ENCODE measurements at places on chromosomes 4 and X.
A peak's percentile ranks its signal among the peaks of the same experiment; 100 is the strongest.

DNA sequence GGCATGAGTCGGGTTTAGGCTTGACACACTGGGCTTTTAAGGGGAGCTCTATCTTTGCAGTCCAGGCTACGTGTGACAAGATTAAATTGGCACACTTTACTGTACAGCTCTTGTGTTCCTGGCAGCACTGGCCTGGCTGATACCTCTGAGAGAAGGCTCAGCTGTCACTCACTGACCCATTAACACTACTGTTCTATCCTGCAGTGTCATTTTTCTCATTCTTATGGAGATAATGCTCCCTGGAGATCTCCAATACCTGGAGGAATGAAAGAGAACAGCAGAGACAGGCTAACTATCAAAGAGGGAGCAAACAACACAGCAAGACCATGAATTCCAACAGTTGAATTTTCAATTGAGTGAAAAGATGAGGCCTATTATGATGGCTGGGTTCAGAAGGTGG lies 1.7 kb upstream of the PDHA2 start:
- no peak for DNase-seq

DNA sequence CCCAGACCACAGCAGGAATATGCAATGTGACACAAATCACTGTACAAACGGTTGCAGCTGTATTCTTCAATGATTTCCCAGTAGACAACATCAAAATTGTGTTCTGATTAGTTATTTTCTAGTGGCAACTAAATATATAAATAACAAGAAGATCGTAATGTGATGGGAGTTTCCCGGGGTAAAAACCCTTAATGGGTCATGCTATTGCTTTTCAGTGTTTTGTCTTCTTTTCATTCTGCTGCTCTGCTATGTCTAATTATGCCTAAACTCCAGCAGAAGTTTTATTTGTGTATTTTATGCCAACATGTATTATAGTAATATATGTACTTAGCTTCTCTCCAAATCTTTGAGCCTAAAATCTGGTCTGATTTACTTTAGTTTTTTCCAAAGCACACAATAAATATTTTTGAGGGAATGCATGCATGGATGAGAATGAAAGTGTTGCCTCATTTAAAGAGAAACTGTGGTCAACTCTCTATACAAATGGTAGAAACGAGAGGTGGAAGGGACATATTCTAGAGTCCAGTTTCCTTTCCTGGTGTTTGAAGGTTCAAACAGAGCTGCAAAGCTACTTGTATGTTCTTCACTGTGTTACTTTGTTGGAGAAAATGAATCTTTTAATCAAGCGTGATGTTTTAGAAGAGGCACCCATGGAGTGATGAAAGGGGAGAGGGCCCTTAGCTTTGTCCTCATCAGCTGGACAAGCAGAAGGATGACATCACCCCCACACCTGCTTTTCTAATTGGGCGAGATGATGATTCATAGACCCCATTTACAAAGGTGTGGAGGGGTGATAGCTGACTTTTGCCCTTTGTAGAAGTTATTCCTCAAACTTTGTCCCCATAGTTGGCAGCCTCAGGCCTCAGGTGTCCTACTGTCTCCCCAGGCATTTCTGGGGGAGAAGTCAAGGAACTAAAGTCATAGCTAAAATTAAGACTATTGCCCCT lies 129.7 kb downstream of the FRAS1 start:
- DNase-seq = no peak

GRCh38 chrX:34218063-34218462 lies 85.9 kb upstream of the FAM47A start:
- DNase-seq = peak; percentile 11

GRCh38 chrX:101407167-101407747 lies 468 bp downstream of the GLA start:
- peak; percentile 71 for DNase-seq

DNA sequence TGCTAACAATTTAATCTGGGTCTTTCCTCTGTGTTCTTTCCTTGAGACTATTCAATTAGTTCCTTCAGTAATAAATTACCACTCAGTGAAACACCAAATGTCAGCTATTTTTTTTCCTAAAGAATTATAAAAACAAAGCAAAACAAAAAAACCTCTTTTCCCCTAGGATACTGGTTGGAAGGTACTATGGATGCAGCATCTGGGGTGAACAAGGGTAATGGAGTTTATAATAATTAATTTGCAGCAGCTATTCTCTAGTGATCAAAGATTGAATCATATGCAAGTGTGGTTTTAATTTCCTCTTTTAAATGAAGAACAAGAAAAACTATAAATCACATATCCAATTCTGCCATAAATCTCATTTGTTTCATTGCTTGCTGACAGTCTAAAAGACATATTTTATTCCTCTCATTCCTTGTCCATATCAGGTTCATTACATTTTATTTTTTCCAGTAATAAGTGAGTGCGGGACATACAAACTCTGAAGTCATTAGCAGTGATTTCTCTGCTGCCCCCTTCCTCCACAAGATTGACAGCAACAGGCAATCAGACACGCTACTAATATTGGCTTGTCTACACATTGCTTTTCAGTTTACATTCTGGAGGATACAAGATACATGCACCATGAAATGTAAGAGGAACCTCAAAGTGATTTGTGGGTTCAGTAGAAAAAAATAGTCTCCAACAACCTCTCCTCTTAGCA lies 1093.4 kb upstream of the SLIT2 start:
- no peak for DNase-seq

- DNase-seq = no peak
Observed at GRCh38 chrX:135425026-135425965, 3.6 kb downstream of the SMIM10L2A start.

DNA sequence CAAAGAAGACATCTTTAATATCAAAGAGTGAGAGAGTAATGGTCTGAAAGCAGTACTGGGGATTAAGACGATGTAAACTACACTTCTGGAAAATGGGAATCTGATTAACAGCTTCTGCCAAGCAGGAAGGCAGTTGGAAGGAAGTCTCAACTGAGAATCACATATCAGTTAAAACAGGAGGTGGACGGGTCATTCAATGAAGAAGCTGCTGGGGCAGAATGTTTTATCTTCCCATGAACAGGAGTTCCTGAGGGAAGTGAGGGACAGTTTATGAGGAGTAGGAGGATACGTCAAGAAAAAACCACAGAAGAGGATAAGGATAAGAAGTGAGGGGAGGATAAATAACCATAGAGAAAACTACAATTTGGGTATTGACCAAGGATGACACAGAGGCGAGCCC lies 38.7 kb upstream of the MAGEA10 start:
- no peak for DNase-seq

DNA sequence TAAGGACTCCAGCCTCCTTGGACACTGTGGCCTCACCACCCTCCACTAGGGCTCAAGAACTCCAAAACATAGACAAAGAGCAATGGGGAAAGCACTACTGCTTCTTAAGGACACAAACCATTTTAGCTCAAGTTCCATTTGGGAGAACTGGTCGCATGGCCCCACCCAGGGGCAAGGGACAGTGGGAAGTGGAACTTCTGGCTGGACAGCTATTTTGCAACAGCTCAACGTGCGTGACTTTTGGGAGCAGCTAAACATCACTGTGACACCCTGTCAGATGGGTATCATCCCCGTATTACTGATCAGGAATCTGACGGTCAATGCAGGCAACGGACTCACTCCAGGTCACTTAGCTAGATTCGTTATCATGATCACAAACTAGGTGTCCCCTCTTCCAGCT lies 9.0 kb upstream of the GLOD5 start:
- DNase-seq = no peak

DNA sequence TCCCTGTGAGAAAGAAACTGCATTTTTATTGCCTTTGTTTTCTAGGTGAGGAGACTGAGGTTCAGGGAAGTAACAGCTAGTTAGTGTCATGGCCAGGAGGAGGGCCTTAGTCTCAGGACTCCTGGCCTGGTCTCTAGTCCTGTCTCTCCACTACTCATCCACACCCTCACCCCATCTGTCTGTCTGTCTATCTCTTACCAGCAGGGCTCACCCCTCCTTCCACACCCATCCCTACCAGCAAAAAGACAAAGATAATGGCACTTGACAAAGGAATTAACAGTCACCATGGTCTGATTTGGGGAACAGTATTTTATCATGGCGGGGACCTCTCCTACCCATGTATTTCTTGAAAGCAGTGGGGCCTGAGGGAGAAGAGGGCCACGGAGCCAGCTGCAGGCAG lies 125.8 kb downstream of the REPS2 start:
- no peak for DNase-seq

DNA sequence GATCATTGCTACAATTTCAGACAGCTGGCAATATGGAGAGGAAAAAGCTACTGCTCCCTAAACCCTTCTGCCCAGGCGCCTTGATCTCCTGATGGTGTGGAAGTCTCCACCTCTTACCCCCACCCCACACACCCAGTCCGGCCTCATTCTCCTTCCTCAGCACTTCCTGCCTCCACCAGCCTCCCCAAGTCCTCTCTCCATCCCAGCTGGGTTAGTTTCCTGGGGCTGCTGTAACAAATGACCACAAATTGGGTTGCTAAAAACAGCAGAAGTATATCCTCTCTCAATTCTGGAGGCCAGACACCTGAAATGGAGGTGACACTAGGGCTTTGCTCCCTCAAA lies 1.1 kb upstream of the CCNQ start:
- DNase-seq = peak; percentile 37

GRCh38 chr4:19729886-19730651 lies 521.6 kb upstream of the SLIT2 start:
- peak; percentile 75 for DNase-seq

- no peak for DNase-seq
Observed at GRCh38 chr4:135777361-135777760, 1575.8 kb upstream of the PABPC4L start.

DNA sequence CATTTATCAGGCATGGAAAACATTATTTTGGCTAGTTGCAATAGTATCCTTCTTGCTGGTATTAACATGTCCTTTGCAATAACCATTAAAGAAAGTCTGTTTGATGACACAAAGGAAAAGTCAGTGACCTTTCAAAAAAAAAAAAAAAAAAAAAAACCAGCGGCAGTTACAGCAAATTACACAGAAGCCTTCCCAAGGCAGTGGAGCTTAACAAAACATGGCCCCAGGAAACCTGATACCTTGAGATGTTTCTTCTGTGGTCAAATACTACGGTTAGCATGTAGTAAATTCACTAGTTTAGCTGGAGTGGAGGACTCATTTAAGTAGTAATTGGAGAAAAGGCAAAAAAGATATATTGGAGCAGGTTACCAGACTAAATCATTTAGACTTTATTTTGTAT lies 359.1 kb downstream of the DACH2 start:
- DNase-seq = no peak

GRCh38 chrX:79138658-79139241 lies 5.7 kb upstream of the GPR174 start:
- peak; percentile 98 for DNase-seq

DNA sequence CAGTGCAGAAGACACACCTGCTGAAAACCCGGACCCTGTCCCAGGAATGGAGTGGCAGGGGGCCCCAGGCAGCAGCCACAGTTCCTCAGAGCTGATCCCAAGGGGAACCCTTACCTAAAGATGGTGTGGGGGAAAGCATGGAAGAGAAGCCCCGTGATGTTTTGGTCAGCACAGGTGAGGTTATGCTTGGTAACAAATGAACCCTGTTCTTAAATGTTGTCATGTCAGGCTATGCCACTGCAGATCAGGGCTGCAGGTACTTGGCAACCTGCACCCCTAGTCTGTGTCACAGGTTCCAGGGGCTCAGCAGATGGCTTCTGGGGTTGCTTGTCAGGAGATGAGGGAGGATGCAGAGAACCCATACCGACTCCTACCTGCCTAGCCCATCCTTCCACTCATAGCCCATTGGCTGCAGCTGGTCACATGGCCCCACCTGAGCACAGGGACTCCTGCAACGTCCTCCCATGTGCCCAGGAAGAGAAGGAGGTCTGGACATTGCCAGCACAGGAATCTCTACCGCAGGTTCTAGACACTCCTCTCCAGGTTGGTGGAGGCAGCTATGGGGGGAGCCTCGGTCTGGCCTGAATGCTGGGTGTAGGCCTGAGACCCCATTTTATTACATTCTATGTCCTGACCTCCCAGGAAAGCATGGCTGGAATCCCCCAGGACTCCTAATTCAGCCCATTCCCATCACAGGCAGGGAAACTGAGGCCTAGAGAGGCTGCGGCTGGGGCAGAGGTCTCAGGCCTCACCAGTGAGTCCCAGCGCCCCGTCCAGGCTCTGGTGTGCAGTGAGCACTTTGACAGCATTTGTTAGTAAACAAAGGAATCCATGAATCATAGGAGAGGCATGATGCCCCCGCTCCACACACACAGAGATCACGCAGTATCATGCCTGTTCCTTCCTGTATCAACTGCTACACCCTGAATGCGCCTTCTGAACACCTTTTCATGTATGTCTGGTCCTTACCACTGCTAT lies 51.1 kb downstream of the ADRA2C start:
- no peak for DNase-seq

DNA sequence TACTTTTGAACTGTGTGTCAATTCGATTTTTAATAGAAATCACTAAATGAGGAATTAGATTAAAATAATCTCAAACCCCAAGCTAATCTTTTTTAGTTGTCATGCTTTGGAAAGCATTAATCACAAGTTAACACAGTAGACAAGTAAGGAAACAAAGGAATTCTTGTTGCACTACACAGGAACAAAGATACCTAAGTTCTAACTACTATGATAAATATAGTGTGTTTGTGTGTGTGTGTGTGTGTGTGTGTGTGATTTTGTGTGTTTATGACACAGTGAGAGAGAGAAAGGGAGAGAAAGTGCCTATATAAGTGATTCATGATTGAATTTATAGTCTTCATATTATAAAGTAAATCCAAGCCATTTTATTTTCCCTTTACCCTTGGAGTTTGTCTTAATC lies 931.4 kb downstream of the PCDH7 start:
- no peak for DNase-seq

- DNase-seq = peak; percentile 36
Observed at GRCh38 chr4:20248155-20248558, 3.5 kb upstream of the SLIT2 start.

DNA sequence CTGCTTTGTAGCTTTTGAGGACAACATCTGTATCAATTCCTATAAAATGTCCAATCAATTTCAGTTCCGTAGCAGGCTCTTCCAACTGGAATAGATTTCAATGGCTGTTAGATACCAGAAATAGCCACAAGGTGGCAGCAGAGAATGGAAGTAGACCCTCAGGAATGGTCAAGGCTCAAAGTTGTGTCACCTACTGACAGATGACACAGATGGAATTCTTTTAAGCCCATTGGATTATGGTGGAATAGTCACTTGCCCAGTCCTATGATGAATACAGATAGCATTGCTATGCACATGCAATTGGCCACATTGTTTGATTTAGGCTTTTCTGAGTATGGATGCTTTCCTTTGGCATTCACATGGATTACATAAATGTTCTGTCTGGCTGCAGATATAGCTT lies 130.4 kb upstream of the RADX start:
- peak; percentile 57 for DNase-seq

DNA sequence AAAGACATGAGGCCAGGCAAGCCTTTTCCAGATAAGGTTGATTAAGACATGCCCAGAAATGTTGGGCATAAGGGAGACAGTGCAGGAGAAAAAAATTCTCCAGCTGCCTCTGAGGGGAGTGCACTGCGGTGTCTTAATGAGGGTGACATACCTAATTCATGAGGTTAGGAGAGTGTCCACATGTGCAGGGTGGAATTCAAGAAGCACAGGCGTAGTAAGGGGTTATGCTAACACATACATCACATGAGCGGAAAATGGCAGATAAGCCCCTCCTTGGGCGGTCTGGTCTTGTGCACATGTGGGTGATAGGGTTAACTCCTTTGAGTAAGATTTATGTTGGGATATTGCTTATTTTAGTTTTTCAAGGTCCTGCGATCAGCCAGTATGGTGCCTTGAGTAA lies 122.4 kb downstream of the PHKA2 start:
- no peak for DNase-seq
